ENCODE measurements at places on chromosomes 3 and 15.

DNA sequence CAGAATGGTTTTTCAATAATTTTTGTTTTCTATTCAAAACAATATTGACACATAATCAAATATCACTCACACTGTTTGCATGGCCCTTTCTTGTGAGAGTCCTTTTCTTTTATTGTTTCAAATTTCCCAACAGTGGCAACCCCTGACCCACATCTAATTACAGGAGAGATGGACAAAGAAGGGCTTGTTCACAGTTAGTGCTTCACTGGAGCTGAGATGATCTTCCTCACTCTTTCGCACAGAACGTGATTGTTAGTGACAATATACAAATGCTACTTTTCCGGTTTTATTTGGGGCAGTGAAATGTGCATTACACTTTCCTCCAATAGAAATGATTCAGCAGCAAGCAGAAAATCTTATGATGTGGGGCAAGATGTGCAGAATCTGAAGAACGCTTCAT is 38.6 kb upstream of the TTC14 start:
- no peak for DNase-seq

GRCh38 chr15:41285285-41285684 is 47.1 kb downstream of the OIP5 start:
- no peak for DNase-seq

GRCh38 chr15:35911052-35911777 is 365.2 kb upstream of the DPH6 start:
- DNase-seq: no peak

DNA sequence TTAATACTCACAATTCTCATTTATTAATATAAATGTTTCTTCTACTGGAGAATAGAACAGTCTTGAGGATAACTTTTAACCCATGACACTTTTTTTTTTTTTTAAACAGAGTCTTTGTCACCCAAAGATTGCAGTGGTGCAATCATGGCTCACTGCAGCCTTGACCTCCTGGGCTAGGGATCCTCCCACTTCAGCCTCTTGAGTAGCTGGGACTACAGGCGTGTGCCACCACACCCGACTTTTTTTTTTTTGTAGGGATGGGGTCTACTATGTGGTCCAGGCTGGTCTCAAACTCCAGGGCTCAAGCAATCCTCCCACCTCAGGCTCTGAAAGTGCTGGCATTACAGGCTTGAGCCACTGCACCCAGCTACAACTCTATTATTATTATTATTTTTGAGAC is 34.5 kb downstream of the PIK3CB start:
- no peak for DNase-seq

GRCh38 chr3:60169755-60170154 is 1081.5 kb downstream of the FHIT start:
- no peak for DNase-seq

Measured in EL (cell line).